ENCODE measurements at places on chromosomes 13 and 19. TPM values are rescaled to one million over a fixed set of nuclear protein-coding genes. Genes with fewer than 3 reads are reported as not detected.

FGF22 gene
- total RNA-seq, result 0.31 TPM

ZNF284 gene
- 4.6 TPM for total RNA-seq

GPC6 gene
- total RNA-seq, result not detected

CALR3 gene
- total RNA-seq, result not detected

ZNF737 gene
- total RNA-seq, result 13.7 TPM

CFAP97D2 gene
- total RNA-seq, result not detected

ZNF177 gene
- total RNA-seq, result 0.31 TPM

PEG3 gene
- not detected for total RNA-seq

URAD gene
- not detected for total RNA-seq

IL17D gene
- 0.33 TPM for total RNA-seq

ALOX5AP gene
- total RNA-seq, result 83.9 TPM

LPAR2 gene
- total RNA-seq, result 56.4 TPM

KLK10 gene
- total RNA-seq, result not detected

SIGLEC8 gene
- not detected for total RNA-seq

ZIM2 gene
- not detected for total RNA-seq

OR7A5 gene
- total RNA-seq, result not detected

LACC1 gene
- 1.1 TPM for total RNA-seq

DACH1 gene
- 0.49 TPM for total RNA-seq

RFPL4AL1 gene
- total RNA-seq, result not detected

SULT2A1 gene
- total RNA-seq, result not detected

LGALS14 gene
- total RNA-seq, result not detected

ATP4A gene
- not detected for total RNA-seq

TEX101 gene
- total RNA-seq, result 1.4 TPM

RGS9BP gene
- 0.12 TPM for total RNA-seq

CPAMD8 gene
- total RNA-seq, result 4.9 TPM

Data from natural killer cell (primary cell).